ENCODE measurements at places on chromosomes 5 and 9. TPM values are rescaled to one million over a fixed set of nuclear protein-coding genes. Genes with fewer than 3 reads are reported as not detected.

The PPP3R2 gene
- not detected for total RNA-seq

The WDR38 gene
- not detected for total RNA-seq

The GDA gene
- not detected for total RNA-seq

The CIZ1 gene
- 82.3 TPM for total RNA-seq

The RELL2 gene
- total RNA-seq: 1.5 TPM

The PCA3 gene
- total RNA-seq: 0.32 TPM

The PCDHB10 gene
- 3.6 TPM for total RNA-seq

The FRMD3 gene
- 7.2 TPM for total RNA-seq

The KCNIP1 gene
- 0.42 TPM for total RNA-seq

The PCDHGA4 gene
- total RNA-seq: 7.1 TPM

The STPG3 gene
- total RNA-seq: not detected

The UBE2D2 gene
- total RNA-seq: 96.8 TPM

The FASTKD3 gene
- 6.1 TPM for total RNA-seq

The SMIM33 gene
- not detected for total RNA-seq

The CDC14B gene
- 27.9 TPM for total RNA-seq

The SPATA31D4 gene
- not detected for total RNA-seq

The CCDC112 gene
- 7.3 TPM for total RNA-seq

The FOXD4L5 gene
- 0.19 TPM for total RNA-seq

The SEC24A gene
- 32.0 TPM for total RNA-seq

The CCDC192 gene
- total RNA-seq: not detected

The AFAP1L1 gene
- 12.3 TPM for total RNA-seq

The AKNA gene
- total RNA-seq: 36.5 TPM

The ADGRD2 gene
- total RNA-seq: not detected

The GARIN3 gene
- not detected for total RNA-seq

The ADAMTS12 gene
- total RNA-seq: 7.3 TPM

The SLC9A3 gene
- total RNA-seq: 0.97 TPM

The ASTN2 gene
- 7.5 TPM for total RNA-seq

The ZDHHC11 gene
- total RNA-seq: 9.4 TPM

The INSL4 gene
- total RNA-seq: not detected

The SHISAL2B gene
- not detected for total RNA-seq

The SVEP1 gene
- 120 TPM for total RNA-seq

The ITGA1 gene
- 152 TPM for total RNA-seq

The IL3 gene
- not detected for total RNA-seq

The CCNO gene
- 0.54 TPM for total RNA-seq
